Activated CD8-positive, alpha-beta memory T cell treated with anti-CD3 and anti-CD28 coated beads for 1 hour (primary cell): ENCODE measurements at places on chromosomes 13 and 19.

- no peak for DNase-seq
Measured at GRCh38 chr13:45773236-45773635, 71.1 kb downstream of the CBY2 start.

GRCh38 chr13:113641426-113641825 lies 16.6 kb downstream of the ATP4B start:
- DNase-seq: no peak

DNA sequence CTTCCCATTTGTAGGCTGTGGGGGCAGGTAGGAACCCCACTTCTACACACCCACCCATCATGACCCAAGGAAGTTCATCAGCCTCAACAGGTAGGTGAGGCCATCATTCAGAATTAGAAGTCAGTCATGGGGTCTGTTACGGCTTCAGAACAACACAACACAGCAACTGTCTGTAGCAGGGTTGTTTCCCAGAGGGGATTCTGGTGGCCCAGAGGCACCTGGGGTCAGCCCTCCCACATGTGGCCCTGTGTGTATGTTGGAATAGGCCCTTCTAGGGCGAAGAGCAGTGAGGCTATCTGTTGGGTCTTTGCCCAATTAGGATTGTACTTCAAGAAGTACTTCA lies 3.4 kb downstream of the IGFLR1 start:
- no peak for DNase-seq

- DNase-seq: no peak
Measured at GRCh38 chr19:11025445-11025844, 63.8 kb upstream of the LDLR start.

DNA sequence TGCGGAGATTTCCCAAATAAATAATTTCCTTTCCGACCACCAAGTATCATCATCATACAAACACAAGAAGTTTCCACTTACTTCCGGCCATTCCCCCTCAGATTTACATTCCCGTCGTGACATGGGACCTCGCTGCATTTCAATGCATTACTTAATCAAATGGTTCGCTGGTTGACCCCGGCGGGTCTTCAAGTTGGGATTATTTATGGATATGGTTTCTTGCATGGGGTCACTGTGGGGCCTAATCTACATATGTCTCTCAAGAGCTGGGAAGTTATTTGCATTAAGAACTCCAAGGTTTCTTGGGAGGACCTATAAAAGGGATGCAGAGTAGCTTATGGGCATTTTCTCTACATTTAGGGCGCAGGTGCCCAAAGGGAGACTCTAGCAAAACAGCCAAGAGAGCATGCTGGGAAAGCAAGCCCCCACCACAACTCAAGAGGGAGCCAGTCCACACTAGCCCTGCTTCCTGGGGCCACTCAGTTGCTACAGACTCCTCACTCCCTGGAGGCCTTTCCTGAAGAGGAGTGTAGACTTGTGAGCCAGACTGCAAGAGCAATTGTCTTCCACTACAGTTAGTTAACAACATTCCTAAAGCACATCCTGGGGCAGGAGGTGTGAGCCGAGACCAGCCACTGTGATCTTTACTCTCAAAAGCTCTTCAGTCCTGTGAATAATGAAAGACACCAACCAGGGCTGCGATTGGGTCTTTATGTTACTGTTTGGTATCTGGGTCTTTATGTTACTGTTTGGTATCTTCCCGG lies 125.3 kb downstream of the KATNAL1 start:
- DNase-seq: no peak

DNA sequence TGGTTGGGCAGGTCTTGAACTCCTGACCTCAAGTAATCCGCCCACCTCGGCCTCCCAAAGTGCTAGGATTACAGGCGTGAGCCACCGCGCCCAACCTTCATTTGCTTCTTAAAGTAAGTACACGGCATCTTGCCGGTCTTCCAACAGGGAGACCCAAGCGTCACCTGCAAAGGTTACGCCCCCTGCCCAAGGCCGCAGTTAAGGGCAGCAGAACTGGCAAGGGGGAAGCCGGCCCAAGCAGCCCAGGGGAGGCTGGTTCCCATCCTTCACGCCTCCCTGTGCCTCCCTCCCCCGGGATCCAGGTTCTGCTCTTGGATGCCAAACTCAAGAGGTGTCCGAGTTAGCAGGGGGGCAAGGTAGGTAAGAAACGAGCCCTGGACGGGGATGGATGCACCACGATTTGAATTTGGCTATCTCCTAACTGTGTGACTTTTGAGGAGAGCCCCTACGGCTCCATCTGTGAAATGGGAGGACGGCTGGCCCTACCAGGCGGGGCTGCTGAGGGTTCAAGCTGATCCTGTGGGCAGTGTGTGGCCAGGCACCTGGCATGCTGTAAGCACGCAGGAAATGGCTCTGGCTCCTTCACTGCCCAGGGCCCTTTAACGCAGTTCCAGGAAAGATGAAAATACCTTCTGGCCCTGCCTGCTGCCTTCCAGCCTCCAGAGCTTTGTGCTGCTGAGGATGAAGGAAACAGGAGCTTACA lies 9.0 kb downstream of the RFX1 start:
- DNase-seq: no peak

GRCh38 chr19:30330266-30330665 lies 41.9 kb upstream of the ZNF536 start:
- DNase-seq: no peak

GRCh38 chr19:11541238-11541637 lies 2.6 kb downstream of the CNN1 start:
- DNase-seq: no peak
